ENCODE measurements at places on chromosomes 2 and 18.

- no peak for DNase-seq
Measured at GRCh38 chr2:235468978-235469655, 24.7 kb upstream of the AGAP1 start.

DNA sequence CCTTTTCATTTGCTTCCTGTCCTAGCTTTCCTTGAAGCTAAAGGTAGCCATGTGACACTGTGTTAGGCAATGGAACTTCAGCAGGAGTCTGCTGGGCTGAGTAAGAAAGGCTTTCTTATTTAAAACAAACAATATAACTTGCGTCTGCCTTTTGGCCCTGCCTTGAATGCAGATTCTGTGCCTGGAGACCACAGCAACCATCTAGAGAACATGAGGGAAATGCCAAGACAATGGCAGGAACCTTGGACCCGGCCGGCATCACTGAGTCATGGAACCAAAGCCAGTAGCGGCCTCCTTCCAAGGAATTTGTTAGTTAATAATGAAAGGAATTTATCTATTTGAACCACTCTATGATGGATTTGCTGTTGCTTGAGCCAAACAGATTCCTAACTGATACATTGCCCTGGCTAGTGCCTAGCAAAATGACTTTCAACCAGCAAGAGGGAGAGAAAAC lies 207.5 kb upstream of the EPHA4 start:
- DNase-seq, result no peak

DNA sequence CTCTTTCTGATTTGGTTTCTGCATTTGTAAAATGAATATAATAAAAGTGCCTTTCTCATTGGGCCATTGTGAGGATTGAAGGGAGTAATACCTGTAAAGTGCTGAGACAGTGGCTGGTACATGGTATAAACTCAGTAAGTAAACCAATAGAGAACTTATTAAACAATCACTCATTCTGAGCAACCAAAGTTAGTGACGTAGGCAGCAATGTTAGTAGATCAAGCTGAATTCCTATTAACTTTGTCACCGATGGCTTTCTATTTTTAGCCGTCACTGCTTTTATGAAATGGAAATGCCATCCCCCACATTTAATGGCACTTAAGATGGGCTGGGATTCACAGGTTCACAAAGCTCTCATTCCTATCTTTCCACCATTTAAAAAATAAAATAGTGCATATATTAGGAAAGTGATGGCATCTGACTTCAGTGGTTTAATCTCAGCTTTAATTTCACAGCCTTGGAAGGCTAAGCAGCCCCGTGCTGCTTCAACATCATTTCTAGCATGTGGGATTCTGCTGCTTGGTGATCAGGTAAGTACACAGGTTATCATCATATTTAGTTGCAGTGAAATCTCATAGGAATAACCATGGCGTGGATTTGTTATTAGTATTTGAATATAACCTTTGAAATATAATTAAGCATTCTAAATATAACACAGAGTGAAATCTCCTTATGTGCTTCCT lies 17.6 kb upstream of the PPP4R1 start:
- DNase-seq, result no peak

GRCh38 chr2:207133820-207134519 lies 31.8 kb downstream of the KLF7 start:
- no peak for DNase-seq

GRCh38 chr18:78292618-78293380 lies 686.8 kb upstream of the SALL3 start:
- no peak for DNase-seq

- DNase-seq, result peak; percentile 20
Measured at GRCh38 chr18:35588995-35589394, 7.5 kb downstream of the GALNT1 start.
